ENCODE measurements at places on chromosomes 4 and X.

- DNase-seq, result no peak
Measured at GRCh38 chrX:33183361-33183760, 28.0 kb downstream of the DMD start.

GRCh38 chr4:138588501-138588900 lies 346.4 kb upstream of the SLC7A11 start:
- DNase-seq, result no peak

DNA sequence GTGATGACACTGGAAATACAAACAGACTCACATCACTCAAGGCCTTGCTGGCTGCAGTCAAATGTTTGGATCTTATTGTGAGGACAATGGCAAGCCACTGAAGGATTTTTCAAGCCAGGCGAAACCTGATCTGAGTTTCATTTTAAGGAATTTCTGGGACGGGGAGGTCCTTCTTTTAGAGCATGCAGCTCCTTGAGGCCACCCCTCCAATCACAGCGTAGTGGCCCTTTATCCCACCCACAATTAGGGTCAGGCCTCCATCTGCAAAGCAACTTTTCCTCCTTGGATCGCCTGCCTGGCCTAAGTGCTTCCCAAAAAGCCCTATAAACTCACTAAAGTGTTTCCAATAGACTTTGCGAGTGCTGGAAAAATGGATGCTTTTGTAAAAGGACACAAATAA lies 115.5 kb downstream of the EFHC2 start:
- no peak for DNase-seq

GRCh38 chr4:38837849-38838248 lies 18.8 kb downstream of the TLR6 start:
- peak; percentile 45 for DNase-seq

DNA sequence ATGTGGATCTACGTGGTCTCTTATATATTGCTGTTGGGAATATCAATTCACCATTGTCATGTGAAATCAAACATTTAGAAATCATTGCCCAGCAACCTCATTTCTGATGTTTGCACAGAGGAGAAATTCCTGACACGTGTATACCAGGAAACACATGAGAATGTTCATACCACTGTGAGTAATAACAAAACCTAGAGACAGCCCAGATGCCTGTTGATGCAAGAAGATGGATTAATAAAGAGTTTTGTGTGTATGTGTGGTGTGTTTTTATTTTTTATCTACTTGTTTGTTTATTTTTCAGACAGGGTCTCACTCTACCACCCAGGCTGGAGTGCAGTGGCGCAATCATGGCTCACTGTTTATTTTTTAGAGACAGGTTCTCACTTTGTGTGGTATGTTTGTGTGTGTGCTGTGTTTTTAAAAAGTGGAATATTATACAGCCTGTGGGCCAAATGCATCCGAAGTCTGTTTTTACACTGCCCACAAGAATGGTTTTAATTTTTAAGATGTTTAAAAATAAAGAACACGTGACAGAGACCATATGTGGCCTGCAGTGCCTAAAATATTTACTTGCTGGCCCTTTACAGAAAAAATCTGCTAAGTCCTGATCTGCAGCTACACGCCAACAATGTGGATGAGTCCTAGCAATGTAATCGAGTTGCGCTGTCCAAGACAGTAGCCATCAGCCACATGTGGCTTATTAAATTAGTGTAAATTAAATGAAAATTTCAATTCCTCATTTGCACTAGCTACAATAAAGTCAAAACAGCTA lies 39.2 kb downstream of the TXLNG start:
- DNase-seq, result no peak

DNA sequence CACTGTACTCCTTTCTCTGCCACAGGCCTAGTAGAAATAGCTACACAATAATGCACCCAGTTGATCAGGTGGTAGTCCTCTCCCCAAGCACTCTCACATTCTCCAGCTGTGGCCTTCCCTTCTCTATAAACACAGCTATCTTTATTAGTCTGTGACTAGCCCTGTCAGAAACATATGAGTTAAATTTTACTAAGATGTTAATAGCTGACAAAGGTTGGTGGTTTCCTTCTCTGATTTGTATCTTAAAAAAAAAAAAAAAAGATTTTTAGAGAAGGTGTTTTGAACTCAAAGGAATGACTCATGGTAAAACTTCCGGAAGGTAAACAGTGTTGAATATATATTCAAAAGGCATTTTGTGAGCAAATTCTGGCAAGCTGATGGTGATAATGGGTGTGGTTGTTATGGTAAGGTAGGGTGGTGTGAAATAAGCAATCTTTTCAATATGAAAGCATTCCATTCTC lies 327.4 kb downstream of the PPP3CA start:
- peak; percentile 72 for DNase-seq

- DNase-seq, result no peak
Measured at GRCh38 chr4:158020734-158021346, 152.0 kb downstream of the GASK1B start.
